Motor neuron (in vitro differentiated cells): ENCODE measurements at places on chromosomes 16 and 17.

DNA sequence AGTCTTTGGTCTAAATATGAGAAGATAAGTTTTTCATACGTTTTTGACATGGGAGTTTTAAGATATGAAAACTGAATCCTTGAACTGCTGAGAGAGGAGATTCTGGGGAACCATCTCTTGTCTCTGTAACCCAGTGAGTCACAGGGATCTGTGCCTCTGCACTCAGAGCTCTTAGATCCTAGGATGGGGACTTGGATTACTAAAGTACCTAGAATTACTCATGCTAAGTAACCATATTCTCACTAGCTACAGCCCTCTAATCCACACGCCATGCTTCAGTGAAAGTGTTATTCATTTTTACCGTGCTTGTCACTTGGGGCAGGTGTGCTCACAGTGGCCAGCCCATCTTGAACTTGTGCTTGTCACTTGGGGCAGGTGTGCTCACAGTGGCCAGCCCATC lies 2.0 kb downstream of the MRM3 start:
- no peak for ATAC-seq

DNA sequence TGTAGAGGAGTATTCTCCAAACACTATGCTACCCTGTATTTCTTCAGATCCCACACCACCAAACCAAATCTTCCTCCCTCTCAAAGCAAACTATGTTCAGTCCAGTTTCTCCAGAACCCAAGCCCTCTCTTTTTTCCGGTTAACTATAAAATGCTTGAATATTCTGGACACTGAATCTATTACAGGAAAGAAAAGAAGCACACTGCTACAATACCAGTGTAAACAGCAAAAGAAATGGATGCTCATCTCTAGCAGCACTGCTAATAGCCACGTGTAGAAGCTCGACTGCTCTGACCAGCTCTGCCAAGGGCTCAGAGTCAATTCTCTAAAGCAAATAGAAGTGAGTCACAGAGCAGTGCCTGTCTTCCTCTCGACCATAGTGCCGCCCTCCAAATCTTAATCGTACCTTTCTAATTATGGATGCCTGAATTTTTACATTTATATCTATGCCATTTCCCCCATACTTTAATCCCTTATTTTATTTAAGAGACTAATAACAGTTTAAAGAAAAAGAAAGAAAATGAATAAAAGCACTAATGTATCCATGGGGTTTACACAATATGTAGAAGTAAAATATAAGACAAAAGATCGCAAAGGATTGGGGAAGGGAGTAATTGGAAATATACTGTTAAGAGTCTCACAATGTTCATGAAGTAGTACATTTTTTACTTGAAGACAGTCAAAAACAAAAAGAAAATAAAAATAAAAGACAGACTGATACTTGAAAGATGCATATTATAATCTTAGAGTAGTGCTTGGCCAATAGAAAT lies 154.5 kb downstream of the PARN start:
- ATAC-seq = no peak

GRCh38 chr17:77312786-77313599 lies 172.2 kb downstream of the SEC14L1 start:
- ATAC-seq = peak; percentile 63

DNA sequence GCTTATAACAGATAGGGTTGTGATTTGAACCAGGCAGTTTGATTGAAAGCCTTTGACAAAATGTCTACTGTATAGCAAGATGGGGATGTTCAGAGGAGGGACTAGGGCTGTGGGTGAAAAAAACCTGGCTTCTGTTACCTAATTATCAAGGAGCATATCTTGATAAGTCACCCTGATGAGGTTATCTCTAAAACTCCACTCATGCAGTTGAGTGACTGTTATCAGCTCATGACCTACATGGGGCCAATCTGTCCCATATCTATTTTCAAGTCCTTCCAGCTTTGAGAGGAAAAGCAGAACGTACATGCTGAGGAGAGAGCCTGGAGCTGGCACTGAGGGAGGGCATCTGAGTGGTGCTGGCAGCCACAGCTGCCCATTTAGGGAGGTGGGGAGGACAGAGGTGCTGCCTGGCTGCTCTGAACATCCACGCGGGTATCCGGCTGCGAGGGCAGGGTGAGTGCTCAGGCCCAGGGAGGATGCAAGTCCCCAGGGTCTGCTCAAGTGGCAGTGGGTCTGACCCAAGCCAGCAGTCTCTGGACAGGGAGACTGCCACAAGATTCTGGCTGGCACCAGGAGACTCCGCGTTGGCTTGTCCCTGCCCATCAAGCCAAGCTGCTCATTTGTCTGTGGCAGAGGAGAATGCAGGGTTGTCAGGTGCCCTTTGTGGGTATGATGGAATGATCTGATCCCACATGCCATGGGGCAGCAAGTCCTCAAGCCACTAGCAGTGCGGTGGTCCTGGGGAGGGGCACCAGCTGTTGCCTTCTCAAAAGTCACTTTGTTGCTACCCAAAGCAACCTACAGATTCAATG lies 29.2 kb downstream of the ATPAF2 start:
- no peak for ATAC-seq

DNA sequence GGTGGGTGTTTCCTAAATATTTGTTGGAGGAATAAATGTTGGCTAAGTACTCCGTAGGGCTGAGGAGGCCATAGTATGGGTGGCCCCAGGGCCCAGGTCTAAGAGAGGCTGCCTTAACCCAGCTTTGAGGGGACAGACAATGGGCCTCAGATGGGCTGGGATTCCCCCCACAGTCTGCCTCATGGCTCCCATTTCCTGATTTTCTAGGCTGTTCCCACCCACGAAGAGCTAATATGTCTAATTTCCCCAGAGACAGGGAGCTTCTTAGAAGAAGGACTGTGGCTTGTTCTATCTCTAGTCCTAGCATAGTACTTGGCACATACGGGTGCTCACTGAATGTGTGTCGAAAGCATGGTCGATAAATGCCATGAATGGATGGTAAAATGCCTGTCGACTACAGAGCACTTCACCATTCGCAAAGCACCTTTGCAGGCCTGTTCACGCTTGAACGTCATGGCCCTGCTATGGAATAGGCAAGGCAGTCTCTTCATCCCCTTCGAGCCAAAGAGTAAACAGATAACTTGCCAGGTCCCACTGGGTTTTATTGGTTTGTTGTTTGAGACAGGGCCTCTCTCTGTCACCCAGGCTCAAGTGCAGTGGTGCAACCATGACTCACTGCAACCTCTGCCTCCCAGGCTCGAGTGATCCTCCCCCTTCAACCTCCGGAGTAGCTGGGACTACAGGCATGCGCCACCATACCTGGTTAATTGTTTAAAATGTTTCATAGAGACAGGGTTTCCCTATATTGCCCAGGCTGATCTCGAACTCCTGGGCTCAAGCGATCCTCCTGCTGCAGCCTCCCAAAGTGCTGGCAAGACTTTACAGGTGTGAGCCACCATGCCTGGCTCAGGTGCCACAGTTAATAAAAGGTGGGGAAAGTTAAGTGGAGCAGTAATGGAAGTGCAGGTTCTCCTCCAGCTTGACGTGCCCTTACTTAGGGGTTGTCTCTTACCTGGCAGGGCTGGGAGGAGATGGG lies 9.7 kb downstream of the CHAD start:
- ATAC-seq = no peak

DNA sequence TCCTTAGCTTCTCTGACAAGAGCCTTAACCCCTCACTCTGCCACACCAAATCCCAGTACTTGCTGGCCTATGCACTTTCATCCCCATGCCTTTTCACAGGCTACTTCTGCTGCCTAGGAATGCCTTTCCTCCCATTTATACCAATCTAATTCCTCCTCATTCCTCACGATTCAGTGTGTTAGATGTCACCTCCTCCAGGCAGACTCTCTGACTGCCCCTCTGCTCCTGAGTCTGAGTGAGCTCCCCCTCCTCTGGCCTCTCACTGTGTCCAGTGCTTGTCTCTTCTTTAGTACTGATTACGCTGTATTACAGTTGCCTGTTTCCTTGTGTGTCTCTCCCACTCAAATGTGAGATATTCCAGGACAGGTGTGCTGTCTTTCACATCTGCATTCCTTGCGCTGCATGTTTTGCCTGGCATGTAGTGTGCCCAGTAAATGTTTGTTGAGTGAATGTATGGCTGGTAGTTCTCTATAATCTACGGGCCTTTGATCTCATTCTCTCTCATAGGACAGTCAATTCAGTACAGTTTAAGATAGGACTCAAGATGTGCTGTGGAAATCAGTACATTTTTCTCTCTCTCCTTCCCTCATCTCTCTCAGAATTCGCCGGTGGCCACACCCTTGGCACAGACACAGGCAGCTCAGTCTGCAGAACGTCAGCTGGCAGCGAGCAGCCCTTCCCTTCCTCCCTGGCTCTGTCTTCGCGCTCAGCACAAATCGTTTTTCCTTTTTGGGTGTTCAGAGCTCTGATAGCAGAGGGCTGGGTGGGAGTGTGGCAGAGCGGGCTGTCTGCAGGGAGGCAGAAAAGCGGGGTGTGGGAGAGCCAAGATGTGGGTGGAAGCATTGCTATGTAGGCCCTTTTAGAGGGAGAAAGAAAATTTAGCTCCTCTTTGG lies 18.5 kb downstream of the ARL4D start:
- ATAC-seq = no peak

DNA sequence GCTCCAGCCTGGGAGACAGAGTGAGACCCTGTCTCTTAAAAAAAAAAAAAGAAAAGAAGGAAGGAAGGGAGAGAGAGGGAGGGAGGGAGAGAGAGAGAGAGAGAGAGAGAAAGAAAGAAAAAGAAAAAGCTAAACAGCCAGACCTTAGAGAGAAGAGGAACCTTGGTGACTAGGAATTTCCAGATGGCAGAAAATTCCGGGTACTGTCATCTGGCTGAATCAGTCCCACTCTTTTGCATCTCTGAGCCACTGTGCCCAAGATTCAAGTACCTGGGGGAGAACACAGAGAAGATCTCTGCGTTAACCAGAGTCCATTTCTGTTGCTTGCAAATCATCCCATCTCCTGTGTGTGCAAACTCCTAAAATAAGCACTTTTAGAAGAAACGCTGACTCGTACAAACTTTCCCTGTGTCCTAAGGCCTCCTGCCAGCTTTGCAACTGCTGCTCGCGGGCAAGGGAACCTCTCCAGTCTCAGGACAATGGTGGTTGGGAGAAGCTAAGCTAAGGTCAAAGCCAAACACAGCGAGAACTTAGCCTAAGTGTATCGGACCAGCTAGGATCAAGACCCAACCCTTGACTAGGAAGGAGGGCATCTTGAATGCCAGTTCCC lies 18.0 kb downstream of the BMERB1 start:
- no peak for ATAC-seq

- no peak for ATAC-seq
Measured at GRCh38 chr17:604115-604450, 110.6 kb downstream of the VPS53 start.

DNA sequence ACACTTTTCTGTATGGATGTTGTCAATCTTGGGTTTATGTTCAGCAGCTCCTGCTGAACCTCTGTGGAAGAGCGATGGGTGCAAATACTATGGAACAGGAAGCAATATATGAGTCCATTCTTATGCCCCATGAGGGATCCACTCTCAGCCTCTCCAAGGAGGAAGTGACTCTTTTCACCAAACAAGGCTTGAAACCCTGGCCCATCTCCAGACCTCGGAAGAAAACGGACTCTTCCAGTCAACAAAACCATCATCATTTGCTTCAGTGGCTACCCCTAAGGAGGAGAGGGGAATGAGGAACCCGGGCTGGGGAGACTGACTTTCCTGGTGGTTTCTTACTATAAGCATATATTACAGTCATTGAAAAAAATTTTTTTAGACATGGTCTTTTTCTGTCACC lies 206.2 kb downstream of the AXIN2 start:
- no peak for ATAC-seq

DNA sequence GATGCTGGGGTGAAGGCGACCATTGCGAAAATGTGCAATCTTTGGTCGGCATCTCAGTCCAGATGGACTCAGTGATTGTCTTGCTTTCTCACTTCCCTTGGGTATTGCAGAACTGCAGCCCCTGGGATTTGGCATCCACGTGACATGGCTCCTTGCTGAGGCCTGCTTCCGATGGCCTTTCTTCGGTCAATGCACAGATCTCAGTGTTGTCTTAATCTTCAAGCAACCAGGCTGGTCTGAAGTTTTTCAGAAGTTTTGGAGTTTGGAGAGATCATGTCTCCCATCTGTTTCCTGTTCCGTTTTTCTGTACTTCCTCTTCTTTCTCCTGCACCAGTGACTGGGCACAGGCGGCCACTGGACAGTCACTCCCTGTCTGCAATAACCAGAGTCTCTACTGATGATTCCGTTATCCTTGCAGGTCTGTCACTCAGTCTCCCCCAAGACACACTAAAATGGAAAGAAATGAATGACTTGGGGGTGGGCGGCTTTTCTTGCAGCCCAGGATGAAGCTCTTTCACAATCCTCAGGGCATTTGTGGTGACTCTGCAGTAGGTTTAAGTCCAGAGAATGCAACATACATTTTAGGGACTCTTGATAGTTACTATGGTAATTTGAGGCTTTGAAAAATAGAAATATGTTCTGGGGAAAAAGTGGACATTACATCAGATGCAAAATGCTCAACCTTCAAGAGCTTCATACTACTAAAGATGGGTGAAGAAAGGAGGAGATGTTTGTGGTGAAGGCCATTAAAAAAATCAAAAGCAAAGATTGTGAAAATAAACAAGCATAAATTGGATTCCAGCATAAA lies 106.3 kb upstream of the ZFHX3 start:
- no peak for ATAC-seq

- peak; percentile 97 for ATAC-seq
Measured at GRCh38 chr16:19316846-19317245, 31.3 kb downstream of the CLEC19A start.

DNA sequence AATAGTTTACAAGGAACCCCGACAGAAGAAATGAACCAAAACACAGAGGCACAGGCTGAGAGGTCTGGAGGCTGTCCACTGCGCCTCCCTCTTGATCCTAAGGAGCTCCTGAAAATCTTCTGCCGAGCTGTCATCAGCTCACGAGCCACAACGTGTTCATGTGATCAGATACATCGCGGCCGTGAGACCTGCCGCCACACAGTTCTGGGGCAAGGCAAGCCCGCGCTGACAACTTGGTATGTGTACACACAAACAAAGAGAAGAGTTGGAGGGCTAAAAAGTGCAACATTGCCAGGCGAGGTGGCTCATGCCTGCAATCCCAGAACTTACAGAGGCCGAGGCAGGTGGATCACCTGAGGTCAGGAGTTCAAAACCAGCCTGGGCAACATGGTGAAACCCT lies 7.6 kb downstream of the EXOC7 start:
- ATAC-seq = no peak

GRCh38 chr16:30637944-30638343 lies 12.8 kb upstream of the PRR14 start:
- ATAC-seq = no peak

GRCh38 chr16:1729445-1729844 lies 23.4 kb downstream of the MAPK8IP3 start:
- ATAC-seq = no peak
